ENCODE measurements at places on chromosomes 16 and 17. TPM values are rescaled to one million over a fixed set of nuclear protein-coding genes. Genes with fewer than 3 reads are reported as not detected.
A peak's percentile ranks its signal among the peaks of the same experiment; 100 is the strongest.

C16orf54 gene
- 0.57 TPM for total RNA-seq

DNA sequence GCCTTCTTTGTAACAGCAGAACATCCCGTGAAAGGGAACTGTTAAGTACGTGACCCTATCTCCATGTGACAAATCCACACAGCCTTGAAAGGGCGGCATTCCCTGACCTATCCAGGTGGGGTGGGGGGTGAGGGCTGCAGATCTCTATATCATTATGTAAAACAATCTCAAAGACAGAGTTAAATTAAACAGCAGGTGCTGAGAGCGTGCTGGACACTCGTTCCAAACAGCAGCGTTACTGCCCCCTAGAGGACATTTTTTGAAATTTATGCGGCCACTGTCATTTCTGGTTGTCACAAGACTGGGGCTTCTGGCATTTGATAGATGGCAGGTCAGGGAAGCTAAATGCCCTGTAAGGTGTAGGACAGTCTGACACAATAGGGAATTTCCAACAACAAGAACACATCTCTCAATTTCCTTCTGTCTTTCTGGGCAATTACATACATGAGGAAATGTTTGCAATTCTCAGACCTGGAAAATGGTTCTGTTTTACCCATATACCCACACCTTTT is 6.7 kb upstream of the SLC25A39 start:
- no peaks in the 10 kb centered on the region for H3K36me3 ChIP-seq
- peaks cover 7% of the 10 kb centered on the region for H3K4me1 ChIP-seq
- DNase-seq = peak; percentile 65
- H3K4me3 ChIP-seq = peak overlapping the region; percentile 11

DNA sequence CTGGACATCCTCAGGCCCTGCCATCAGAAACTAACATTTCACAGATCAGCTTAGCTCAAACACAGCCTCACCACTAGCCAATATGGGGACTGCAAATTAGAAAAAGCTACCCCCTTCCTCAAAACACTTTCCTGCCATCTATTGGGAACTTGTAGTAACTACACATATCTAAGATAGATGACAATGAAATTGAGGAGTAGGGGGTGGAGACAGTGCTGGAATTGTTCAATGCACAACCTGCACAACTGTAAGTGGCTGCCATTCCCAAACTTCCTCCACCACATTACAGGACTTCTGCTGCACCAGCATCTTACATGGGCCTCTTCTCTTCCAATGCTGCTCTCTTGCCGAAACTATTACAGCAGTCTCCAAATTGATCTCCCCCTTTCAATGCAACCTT is 21.9 kb downstream of the AIPL1 start:
- no peak overlapping the region for H3K27ac ChIP-seq
- no peaks in the 10 kb centered on the region for H3K27me3 ChIP-seq
- no peaks in the 10 kb centered on the region for H3K4me1 ChIP-seq
- no peaks in the 10 kb centered on the region for H3K36me3 ChIP-seq
- no peak overlapping the region for H3K4me3 ChIP-seq

ASPA gene
- total RNA-seq = 3.2 TPM

CD79B gene
- 5.7 TPM for total RNA-seq

- H3K27ac ChIP-seq = no peak overlapping the region
- DNase-seq = no peak
- no peak overlapping the region for H3K4me3 ChIP-seq
- H3K27me3 ChIP-seq = no peaks in the 10 kb centered on the region
Observed at GRCh38 chr16:27756206-27756970, 206.4 kb downstream of the KATNIP start.

DNA sequence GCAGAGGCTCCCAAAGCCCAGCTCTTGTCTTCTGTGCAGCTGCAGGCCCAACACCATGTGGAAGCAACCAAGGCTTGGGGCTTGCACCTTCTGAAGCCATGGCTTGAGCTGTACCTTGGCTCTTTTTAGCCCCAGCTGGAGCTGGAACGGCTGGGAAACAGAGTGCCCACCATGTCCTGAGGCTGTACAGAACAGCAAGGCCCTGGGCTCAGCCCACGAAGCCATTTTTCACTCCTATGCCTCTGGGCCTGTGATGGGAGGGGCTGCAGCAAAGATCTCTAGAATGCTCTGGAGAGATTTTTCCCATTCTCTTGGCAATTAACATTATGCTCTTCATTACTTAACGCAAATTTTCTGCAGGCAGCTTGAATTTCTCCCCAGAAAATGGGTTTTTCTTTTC is 68.1 kb downstream of the CDRT15 start:
- no peak overlapping the region for H3K4me3 ChIP-seq
- no peaks in the 10 kb centered on the region for H3K36me3 ChIP-seq
- no peaks in the 10 kb centered on the region for H3K27me3 ChIP-seq
- H3K27ac ChIP-seq = no peak overlapping the region
- no peak for DNase-seq
- H3K4me1 ChIP-seq = no peaks in the 10 kb centered on the region

DNA sequence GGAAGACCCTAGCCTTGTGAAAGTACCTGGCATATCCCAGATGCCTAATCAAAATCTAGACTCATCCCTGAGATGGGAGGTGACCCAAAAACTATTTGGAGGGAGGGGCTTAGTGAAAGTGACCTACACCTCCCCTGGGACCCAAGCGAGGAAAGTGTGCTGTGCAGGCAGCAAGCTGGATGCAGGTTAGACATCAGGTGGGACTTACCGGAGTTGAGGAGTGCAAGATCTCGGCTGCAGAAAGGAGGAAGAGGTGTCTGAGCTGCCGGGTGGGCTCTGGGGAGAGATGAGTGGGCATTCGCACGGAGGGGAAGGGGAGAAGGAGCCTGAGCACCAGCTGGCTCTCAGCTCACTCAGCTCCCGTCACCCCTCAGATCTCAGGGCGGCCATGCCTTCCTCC is 10.3 kb upstream of the SBK1 start:
- no peak overlapping the region for H3K4me3 ChIP-seq
- H3K27ac ChIP-seq = no peak overlapping the region
- H3K27me3 ChIP-seq = no peaks in the 10 kb centered on the region

TSNAXIP1 gene
- 0.29 TPM for total RNA-seq

ARHGAP44 gene
- 1.7 TPM for total RNA-seq

- H3K36me3 ChIP-seq = no peaks in the 10 kb centered on the region
- no peak for DNase-seq
- no peak overlapping the region for H3K4me3 ChIP-seq
- H3K27me3 ChIP-seq = no peaks in the 10 kb centered on the region
Observed at GRCh38 chr16:74035816-74036215, 260.8 kb upstream of the PSMD7 start.
